ENCODE measurements at places on chromosomes 4 and X. TPM values are rescaled to one million over a fixed set of nuclear protein-coding genes. Genes with fewer than 3 reads are reported as not detected.

GRCh38 chr4:185033950-185034349, 15.7 kb downstream of the HELT start:
- DNase-seq: no peak

The BEX3 gene
- total RNA-seq: 124 TPM

GRCh38 chr4:76571274-76571673, 136.2 kb downstream of the SHROOM3 start:
- no peak for DNase-seq

GRCh38 chrX:48496660-48497059, 12.1 kb upstream of the PORCN start:
- DNase-seq: no peak

The C4orf51 gene
- not detected for total RNA-seq

All from upper lobe of right lung (tissue), 1 donor.